ENCODE measurements at places on chromosomes 2 and 18.

- no peak for DNase-seq
These were observed 1.4 kb downstream of the RMC1 start for GRCh38 chr18:23504720-23505119.

DNA sequence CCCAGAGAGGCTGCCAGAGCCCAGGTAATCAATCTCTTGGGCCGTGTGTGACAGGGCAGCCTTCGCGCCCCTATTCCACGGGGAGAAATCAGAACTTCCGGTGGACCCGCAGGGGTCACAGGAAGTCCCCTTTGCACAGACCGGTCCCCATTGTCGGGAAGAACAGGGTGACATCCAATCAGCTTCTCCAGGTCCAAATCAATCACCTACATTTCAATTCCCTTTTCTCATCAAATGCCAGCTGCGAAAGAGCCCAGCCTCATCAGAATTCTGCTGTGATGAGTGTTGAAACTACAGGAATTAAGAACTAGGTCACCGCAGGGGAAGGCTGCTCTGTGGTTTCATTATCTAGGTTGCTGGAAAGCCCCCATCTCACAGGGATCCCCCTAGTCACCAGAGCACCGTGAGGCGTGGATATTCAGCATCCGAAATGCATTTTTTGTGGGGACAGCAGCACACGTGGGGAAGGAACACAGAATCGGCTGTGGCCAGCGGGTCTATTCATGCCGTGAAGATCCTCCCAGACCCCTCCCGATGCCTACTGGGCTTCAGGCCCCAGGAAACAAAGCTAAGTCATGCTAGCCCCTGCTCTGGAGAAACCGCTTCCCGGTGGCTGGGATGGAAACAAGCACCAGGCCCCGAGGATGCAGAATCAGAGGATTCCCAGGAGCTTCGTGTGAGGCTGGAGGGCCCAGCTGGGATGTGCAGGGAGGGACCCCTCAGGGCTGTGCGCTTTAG is 193.7 kb upstream of the ID2 start:
- no peak for DNase-seq

DNA sequence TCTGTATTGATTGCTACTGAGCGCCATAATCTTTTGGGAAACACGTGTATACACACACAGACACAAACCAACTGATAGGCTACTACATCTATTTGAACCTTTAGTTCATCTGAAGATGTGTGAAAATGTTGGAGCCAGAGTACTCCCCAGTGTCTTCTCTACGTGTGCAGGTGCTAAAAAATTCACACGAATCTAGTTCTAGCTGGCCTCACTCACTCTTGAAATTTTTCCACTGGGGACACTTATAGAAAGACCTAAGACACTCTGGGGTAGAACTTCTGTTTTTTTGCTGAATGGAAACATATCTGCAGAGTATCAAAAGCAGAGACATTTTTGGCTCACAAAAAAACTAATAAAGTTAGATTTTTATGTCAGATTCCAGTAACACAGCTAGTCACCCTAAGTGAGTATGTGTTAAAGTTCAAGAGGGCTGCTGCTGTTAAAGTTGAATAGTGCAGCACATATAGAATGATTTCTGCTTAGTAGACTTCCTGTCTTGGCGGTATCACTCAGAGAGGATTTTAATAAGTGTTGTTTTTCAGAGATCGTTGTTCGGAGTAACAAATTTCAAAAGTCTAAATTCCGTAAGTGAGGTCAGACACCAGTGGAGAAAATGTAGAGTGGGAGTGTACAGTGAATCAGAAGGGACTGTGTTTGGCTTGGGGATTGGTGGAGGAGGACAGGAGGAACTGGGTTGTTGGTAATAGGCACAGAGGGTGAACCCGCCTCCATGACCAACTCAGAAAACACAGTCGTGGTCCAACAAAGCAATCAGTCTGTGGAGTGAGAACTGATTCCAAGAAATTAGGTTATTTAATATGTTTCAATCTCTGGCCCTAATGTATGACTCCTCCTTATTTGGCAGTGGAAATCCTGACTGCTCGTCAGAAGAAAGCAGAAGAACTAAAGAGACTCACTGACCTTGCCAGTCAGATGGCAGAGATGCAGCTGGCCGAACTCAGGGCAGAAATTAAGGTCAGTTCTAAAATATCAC is 43.1 kb downstream of the KCTD18 start:
- DNase-seq, result peak; percentile 76

DNA sequence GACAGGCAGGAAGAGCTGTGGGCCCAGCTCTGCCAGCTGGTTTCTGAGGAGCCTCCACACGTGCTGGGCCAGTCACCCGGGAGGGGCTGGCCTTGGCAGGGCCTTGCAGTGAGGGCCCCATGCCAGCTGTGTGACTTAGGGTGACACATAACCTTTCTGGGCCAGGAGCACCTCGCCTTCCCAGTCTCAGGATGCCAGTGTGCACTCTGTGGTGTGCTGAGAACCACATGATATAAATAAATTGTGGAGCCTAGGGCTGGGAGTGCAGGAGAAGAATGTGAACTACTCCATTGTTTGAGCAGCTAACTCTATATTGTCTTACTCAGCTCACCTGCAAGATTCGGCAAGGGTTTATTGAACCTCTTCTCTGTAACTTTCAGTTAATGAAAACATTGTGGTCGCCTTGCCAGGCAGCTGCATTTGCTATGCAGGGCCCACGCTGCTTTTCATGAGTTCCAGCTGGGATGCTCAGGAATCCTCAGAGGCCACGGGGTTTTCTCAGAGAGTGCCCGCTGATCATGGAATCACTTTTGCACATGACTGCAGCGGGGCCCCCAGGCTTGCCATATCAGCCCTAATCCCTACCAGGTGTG is 222.3 kb downstream of the SH3RF3 start:
- peak; percentile 46 for DNase-seq

All from iris pigment epithelial cell (primary cell).